ENCODE measurements at places on chromosomes 16 and 17.

GRCh38 chr17:34580685-34581445 lies 1.5 kb downstream of the TMEM132E start:
- DNase-seq: peak; percentile 62

- no peak for DNase-seq
Measured at GRCh38 chr17:67359960-67360791, 6.2 kb downstream of the PSMD12 start.

GRCh38 chr16:80147026-80147655 lies 393.7 kb upstream of the DYNLRB2 start:
- DNase-seq: no peak

- DNase-seq: no peak
Measured at GRCh38 chr17:10790491-10791401, 13.2 kb downstream of the TMEM238L start.

DNA sequence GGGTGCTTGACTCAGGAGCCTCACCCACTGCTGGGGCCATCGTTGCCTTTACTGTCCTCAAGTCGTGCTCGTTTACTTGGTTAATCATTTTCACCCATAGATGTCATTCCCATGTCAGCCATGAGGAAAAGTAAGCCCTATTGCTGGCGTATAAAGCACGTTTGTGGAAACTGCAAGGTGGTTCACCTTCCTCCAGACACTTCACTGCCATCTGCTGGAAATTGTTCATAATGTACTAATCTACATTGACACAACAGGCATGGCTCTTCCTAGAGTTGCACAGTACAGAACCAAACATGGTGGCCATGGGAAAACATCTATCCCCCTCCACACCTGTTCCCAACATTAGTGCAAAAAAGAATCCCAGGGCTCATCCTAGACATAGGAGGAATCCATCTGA lies 116.6 kb downstream of the ZNF18 start:
- DNase-seq: no peak

GRCh38 chr16:52925143-52925542 lies 127.6 kb downstream of the CHD9NB start:
- no peak for DNase-seq

DNA sequence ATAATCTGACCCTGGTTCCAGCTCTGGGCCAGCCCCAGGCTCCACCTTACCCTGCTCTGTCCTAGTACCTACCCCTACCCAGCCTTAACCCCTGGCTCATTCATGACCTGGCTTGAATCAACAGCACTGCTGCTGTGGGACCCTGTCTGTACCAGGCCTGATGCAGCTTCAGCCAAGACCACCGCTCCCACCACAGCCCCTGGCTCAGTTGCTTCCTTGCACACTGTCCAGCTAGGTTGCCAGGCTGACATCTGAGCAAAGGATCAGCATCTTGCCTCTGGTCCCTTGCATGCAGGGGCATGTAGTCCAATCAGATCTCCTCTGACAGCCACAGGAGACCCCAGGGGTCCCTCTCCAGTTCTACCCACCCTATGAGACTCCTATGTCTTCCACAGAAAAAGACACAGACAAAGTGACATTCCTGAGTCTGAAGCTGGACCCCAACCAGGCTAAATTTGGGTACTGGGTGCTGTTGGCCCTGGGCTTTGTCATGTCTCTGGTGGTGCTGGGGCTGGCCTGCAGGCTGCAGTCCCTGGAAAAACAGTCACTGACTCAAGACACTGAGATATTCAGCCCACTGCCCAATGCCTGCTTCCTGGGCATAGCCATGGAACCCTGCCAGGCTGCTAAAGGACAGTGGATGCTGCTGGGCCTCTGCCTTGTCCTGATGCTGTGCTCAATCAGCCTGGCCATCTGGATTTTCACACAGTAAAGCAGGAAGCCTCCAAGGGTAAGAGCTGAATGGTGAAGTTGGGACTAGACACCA lies 3.9 kb upstream of the KCNH6 start:
- no peak for DNase-seq

- DNase-seq: peak; percentile 91
Measured at GRCh38 chr16:31487720-31488467, 5.0 kb downstream of the SLC5A2 start.

- no peak for DNase-seq
Measured at GRCh38 chr17:39929646-39930407, 2.3 kb downstream of the LRRC3C start.

DNA sequence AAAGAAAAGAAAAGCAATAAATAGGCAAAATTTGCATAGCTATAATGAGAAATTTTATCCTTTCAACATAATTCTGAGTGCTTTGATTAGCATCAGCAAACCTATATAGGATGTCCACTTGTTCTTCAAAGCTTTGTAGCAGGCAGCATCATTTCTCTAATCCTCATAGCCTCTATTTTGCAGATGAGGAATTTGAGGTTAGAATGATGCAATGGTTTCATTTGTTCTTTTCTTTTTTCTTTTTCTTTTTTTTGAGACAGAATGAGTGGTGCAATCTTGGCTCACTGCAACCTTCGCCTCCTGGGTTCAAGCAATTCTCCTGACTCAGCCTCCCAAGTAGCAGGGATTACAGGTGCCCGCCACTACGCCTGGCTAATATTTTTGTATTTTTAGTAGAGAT lies 594.4 kb downstream of the TOX3 start:
- DNase-seq: no peak

- DNase-seq: no peak
Measured at GRCh38 chr16:48409839-48410632, 24.8 kb upstream of the SIAH1 start.

GRCh38 chr16:96935-97381 lies 18.9 kb downstream of the MPG start:
- peak; percentile 94 for DNase-seq

- no peak for DNase-seq
Measured at GRCh38 chr17:37830151-37830993, 85.5 kb upstream of the HNF1B start.

- no peak for DNase-seq
Measured at GRCh38 chr17:45103269-45103795, 29.0 kb downstream of the PLCD3 start.

DNA sequence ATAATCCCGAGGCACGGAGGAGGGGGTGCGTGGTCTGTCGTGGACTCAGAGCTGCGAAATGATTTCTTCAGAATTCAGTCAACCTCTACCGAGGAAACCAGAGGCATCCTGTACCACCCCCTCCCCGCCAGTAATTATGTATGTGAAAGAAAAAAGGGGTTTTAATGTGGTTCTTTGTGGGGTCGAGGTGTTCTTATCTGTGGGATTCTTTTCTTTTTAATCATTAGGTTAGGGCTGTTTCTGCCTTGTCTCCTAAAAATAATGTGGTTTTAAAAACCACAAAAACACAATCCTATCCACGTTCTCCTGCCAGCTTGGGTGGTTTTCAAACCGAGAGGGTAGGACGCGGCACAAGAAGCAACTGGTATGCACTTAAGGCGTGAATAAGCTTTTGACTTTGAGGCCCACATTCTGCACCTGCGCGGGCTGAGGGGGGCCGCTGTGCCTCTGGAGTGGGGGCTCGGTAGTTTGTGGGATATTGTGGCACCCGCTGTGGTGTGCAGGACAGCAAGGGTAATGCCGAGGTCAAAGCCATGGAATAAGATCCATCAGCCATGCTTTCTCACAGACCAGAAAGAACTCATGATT lies 1.0 kb downstream of the SLC47A1 start:
- DNase-seq: peak; percentile 58

GRCh38 chr16:74651841-74652240 lies 14.8 kb downstream of the RFWD3 start:
- no peak for DNase-seq

- DNase-seq: no peak
Measured at GRCh38 chr17:48330887-48331286, 99.1 kb downstream of the SKAP1 start.

GRCh38 chr16:79329166-79329521 lies 271.4 kb downstream of the MAF start:
- DNase-seq: no peak

GRCh38 chr17:11814655-11815262 lies 182.5 kb downstream of the ZNF18 start:
- no peak for DNase-seq

GRCh38 chr17:77959126-77959925 lies 823 bp downstream of the TNRC6C start:
- DNase-seq: no peak

- no peak for DNase-seq
Measured at GRCh38 chr17:33602981-33603380, 309.9 kb upstream of the ASIC2 start.

GRCh38 chr16:61836804-61837393 lies 199.3 kb downstream of the CDH8 start:
- no peak for DNase-seq

DNA sequence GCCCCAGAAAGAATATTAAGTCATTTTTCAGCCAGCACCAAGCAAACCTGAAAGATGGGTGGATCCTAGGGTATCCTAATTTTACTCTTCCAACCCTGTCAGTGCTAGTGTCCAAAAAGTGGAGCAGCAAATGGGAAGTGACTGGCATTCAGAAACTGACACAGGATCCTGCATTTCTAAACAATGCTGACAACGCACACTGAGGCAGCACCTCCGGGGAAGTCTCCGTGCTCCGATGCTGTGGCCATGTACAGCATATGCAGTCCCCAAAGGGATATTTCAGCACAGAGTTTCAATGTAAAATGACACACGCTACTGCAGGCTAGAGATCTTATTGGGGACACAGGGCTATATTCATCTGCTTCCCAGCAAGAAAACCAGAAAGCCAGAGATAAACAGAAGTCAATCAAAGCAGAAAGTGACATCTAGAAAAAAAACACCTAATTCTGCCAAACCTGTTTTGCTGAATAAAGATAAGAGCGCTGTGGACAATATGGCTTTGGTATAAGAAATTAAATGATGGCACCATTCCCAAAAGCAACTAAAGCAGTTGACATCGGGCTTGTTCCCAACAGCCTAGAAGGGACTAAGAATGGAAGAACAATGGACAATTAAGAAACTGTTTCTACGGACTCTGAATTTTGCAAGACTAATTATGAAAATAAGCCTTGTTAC lies 17.3 kb downstream of the XYLT1 start:
- no peak for DNase-seq

- peak; percentile 81 for DNase-seq
Measured at GRCh38 chr17:38605841-38606645, at the start of gene SRCIN1. Gene SRCIN1, minus strand, starts transcription at chr17:38605952. Its CDS starts 247 bp downstream, at chr17:38605705.

DNA sequence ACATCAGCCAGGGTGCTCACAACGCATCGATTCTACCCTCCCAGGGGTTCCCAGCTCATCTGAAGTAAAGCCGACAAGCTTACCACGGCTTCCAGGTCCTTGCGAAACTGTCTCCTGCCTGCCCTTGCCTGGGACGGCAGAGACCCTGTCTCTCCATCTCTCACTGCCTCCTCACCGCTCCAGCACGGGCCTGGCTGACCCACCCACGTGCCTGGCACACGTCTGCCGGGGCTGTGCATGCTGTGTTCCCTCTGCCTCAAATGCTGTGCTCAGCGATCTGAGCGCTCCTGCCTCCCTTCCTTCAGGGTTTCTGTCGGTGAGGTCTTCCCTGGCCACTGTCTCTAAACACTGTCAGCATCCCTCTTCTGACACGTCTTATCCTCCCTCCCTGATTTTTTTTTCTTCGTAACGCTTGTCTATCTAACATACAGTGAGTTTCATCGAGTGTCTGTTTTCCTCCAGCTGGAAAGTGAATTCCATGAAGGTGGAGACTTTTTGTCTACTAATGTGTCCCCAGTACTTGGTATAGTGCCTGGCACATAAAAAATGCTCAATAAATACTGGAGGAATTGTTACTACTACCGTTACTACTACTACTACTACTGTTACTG lies 208.4 kb downstream of the IRF8 start:
- DNase-seq: no peak

DNA sequence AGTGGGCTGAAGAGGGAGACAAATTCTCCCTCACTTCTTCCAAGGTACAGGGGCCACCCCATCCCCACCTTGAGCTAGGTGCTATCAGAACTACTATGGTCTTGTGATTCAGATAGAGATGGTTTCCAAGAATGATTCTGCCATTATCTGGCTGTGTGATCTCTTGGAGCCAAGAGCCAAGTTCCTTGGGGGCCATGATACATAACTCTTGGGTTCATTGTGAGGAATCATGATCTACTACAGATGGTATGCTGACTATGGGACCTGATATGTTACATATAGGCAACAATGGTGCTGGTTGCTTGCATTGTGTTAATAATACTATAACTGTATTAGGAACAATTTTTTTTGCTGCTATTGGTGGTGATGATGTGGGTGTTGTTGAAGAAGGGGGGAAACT lies 45.7 kb downstream of the DYNLRB2 start:
- no peak for DNase-seq

DNA sequence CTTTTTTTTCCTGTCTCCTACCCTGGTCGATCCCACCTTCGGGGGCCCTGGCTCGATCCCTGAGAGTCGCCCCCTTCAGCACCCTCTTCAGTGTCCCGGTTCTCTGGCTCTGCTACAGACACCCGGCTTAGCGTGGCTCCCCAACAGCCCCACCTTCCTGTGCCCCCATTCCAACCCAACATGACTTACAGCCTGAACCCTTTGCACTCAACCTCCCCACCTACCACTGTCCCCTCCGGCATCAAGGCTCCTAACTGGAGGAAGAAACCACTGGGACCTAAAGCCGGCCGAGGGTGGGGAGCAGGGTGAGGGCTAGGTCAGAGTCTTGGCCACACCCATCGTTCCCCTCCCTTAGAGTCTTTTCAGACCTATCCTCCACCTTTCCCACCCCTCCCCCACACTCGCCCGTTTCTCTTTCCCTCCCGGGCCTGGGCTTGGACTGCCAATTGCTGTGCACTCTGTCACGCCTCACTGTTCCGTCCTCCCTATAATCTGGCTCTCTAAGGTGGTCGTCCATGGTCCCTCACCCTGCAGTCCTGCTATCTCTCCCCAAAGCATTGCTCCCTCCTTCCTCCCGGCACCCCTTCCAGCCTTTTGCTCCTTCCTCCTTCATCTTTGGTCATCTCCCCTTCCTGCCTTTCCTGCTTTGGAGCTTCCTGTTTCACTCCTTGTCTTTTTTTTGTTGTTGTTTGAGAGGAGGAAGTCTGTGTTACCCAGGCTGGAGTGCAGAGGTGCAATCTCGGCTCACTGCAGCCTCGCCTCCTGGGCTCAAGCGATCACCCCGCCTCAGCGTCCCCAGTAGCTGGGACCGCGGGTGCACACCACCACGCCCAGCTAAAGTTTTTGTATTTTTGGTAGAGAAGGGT lies 890 bp upstream of the CLDN7 start:
- peak; percentile 88 for DNase-seq

DNA sequence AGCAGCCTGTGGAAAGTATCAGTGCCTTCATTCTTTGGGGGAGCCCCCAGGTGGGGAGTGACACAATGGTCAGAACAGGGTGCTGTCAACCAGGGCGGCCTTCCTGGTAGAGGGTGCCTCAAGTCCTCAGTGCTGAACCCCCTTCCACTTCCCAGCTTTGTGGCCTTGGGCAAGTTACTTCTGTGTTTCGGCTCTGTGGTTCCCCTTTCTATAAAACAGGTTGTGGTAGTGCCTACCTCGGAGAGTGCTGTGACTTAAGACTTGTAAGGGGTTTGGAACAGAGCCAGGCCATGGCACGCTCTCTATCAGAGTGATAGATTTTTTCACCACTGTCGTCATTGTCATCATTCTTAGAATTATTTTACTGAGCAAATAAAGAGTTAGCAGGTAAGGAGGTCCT lies 141.1 kb downstream of the CCDC182 start:
- peak; percentile 69 for DNase-seq

- DNase-seq: no peak
Measured at GRCh38 chr17:44247440-44247841, 20.5 kb downstream of the SLC4A1 start.

GRCh38 chr16:49470513-49470991 lies 96.9 kb downstream of the C16orf78 start:
- DNase-seq: peak; percentile 13
